ENCODE measurements at places on chromosomes 6 and 20. TPM values are rescaled to one million over a fixed set of nuclear protein-coding genes. Genes with fewer than 3 reads are reported as not detected.

Gene DEFB132
- not detected for total RNA-seq

Gene PRDM13
- not detected for total RNA-seq

Gene LGSN
- not detected for total RNA-seq

Gene XKR7
- not detected for total RNA-seq

Gene KIF25
- total RNA-seq, result not detected

Gene PCSK2
- not detected for total RNA-seq

Gene MUCL3
- total RNA-seq, result not detected

Gene CDH4
- total RNA-seq, result 0.13 TPM

Gene COL11A2
- 0.63 TPM for total RNA-seq

Gene NRSN1
- not detected for total RNA-seq

Gene PLAGL2
- total RNA-seq, result 17.6 TPM

Gene TFAP2C
- total RNA-seq, result not detected

Gene TRAPPC3L
- total RNA-seq, result not detected

Gene BYSL
- total RNA-seq, result 30.4 TPM

Gene KCNK5
- total RNA-seq, result 3.7 TPM

Gene POFUT1
- 20.1 TPM for total RNA-seq

Gene JPH2
- total RNA-seq, result 0.10 TPM

Gene TMEM217
- 4.0 TPM for total RNA-seq

Gene LTA
- total RNA-seq, result 29.6 TPM

Gene SIRPB2
- not detected for total RNA-seq

Gene SPATA25
- total RNA-seq, result 2.5 TPM

Gene TRIM38
- total RNA-seq, result 24.8 TPM

Gene BPIFB2
- total RNA-seq, result not detected

Gene KCNK15
- total RNA-seq, result not detected

Gene DBNDD2
- 14.6 TPM for total RNA-seq
